ENCODE measurements at places on chromosomes 4 and X.

DNA sequence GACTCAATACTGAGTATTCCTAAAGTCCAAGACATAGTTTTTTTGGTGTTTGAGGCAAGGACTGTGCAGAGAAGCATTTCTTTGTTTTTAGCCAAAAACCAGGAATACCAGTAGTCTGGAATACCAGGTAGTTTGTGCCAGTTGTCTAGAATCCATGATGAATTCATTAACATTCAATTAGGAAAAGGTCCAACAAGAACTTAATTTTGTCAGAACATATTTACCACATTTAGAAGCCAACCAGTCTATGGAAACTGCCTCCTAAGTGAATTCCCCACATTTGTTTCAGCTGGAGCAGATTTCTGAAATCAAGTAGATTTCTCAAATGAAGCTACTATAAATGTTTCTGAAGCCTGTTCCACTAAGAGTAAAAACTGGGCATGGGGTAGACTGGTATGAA, 1584.8 kb upstream of the ADGRL3 start:
- DNase-seq, result no peak

GRCh38 chr4:179989975-179990374, 2253.2 kb upstream of the TENM3 start:
- DNase-seq, result no peak

DNA sequence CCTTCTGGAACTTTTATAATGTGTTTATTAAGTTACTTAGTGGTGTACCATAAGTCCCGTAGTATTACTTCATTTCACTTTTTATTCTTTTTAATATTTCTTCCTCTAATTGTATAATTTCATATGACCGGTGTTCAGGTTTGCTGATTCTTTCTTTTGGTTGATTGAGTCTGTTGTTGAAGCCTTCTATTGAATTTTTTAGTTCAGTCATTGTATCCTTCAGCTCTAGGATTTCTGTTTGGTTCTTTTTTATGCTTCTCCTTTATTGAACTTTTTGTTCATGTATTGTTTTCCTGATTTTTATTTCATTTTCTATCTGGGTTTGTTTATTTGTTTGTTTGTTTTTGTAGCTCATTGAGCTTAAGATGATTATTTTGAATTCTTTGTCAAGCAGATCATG, 8.8 kb downstream of the CEP44 start:
- DNase-seq, result no peak

GRCh38 chrX:123878252-123878721, 18.4 kb downstream of the XIAP start:
- peak; percentile 27 for DNase-seq

- DNase-seq, result no peak
These were observed 57.2 kb upstream of the TMEM131L start for GRCh38 chr4:153408932-153409331.

- no peak for DNase-seq
These were observed 503.3 kb downstream of the ANKRD50 start for GRCh38 chr4:124209211-124209610.

GRCh38 chr4:103802766-103803165, 83.0 kb upstream of the TACR3 start:
- DNase-seq, result no peak

DNA sequence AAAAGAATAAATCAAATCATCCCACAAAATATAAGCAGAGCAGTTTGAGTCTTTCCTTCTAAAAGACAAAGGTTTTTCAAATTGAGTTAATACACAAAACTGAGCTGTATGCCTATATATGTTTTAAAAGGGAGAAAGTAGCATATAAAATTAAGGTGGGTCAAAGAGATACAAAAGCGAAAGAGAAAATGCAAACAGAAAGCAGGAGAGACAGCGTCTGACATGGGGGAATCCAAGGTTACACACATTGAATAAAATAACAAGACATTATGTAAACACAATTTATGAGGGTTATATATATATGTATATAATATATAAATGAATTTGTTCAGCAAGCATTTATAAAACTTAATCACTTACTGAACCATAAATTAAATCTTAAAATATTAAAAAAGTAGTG, 276.1 kb upstream of the LCORL start:
- DNase-seq, result no peak

GRCh38 chr4:42381666-42382065, 15.6 kb upstream of the SHISA3 start:
- no peak for DNase-seq

- no peak for DNase-seq
These were observed 57.7 kb downstream of the HPGDS start for GRCh38 chr4:94284889-94285288.

- DNase-seq, result no peak
These were observed 876.0 kb downstream of the FSTL5 start for GRCh38 chr4:161287678-161288352.

DNA sequence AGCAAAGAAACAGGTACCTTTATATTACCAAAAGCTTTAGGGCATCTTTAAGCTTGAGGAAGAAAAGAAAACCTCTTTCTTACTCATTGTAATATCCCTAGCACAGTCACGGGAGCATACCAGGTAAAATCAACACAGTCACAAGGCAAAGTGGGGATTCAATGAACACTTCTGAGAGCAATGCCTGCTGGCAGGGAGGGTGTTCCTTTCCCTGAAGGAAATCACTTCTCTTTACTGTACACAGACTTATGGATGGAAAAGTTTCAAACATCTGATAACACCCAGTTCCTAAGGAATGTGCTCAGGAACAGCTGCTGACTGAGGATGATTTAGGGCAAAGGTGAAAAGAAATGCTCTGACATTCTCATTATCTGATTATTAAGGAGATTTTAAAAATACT, 94.8 kb downstream of the MAML3 start:
- no peak for DNase-seq

DNA sequence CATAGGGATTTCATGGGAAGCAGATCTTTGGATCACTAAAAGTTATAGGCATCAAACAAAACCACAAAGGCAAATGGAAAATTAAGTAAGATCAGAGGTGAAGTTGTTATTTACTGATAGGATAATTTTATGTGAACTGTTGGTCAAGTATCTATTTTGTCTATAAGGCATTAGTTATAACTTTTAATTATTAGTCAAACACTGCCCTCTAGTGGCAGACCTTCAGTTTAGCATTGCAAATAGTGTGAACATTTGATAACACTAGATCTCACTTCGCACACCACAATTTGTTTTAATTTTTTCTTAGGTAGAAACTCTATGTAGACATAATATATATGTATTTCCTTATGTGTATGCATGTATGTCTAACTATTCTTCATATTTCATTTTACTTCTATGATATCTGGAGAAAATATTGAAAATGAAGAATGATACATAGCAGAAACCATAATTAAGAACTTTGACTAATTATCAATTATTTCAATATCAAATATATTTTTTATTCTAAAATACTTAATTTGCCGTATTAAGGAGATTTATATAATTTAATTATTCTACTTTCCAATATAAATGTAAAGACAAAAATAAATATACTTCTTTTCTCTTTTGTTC, 214.5 kb upstream of the TACR3 start:
- DNase-seq, result peak; percentile 51

DNA sequence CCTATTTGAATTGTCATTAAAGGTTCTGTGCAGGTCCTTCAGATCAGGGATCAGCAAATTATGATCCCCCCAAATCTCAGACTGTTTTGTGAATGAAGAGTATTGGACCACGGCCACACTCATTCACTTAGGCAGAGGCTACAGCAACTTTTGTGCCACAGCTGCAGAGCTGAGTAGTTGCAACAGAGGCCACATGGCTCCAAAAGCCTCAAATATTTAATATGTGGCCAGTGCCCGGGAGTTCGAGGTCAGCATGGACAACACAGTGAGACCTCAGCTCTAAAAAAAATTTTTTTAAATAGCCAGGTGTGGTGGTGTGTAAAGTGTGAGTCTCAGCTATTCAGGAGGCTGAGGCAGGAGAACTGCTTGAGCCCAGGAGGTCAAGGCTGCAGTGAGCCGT, 100.7 kb downstream of the NSUN7 start:
- DNase-seq, result no peak

DNA sequence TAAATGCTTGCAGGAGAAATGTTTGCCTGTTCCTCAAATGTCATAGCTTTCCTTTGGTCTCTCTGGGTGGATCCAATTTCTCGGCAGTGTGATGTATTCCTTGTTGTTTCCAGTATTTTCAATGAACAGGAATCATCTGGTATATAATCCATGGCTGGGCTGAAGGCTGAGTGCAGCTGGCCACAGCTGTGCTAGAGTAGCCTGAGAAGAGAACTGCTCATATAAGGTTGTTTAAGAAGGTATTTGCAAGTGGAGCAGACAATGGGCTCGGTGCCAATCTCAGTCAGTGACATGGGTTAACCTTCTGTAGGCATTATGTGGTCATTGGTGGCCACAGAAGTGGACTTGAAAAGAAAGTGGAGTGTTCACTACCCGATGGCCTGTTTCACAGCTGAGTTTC, 390.3 kb downstream of the SPRY1 start:
- no peak for DNase-seq

- DNase-seq, result no peak
These were observed 167.8 kb downstream of the CFAP47 start for GRCh38 chrX:36087366-36087765.

DNA sequence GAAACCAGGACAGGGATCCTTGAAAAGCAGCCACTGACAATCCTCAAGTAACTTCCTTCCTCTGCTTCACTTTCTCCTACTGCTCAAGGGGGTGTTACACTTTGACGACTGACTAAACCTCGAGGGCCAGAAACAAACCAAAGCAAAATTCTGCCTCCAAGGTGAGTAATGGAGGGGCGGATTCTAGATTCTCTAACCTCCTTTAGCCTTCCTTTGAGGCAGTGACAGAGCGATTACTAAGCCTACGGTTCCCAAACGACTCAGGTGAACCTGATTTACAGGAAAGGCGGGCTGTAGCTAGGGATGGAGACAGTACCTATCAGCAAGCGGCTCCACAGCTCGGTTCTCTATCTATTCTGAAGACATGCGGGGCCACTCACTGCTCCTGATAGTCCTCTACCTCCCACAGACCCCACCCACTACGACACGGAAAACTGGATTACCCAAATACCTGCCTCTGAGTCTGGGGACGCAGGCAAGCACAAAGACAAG, 487 bp downstream of the TBCK start:
- peak; percentile 21 for DNase-seq

- no peak for DNase-seq
These were observed 117.7 kb upstream of the TMEM150C start for GRCh38 chr4:82679531-82679930.

DNA sequence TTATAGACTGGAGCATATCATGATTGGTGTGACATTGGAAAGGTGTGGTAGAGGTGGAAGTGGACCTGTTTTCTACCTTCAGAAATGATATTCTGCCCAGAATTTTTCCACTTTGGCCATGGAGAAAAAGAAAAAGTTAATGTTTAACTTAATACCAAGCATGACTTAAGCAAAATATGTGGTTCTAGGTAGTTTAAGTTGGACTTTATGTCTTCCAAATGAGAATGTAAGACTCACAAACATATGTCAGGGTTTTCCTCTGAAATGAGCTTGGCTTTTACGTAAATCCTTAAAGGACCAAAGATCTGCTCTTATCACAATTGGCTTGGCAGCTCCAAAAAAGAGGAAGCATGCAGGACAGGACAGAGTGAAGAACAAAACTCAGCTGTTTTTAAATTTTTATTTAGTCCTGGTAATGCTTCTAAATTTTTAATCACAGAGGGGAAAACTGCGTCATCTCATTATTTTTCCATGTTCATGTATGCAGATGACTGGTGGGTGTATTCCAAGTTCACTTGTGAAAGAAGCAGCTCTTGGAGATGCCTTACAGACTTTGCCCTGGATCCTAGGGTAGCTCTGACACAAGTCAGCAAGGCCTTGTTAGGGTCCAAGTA, 98.2 kb downstream of the ANK2 start:
- no peak for DNase-seq

DNA sequence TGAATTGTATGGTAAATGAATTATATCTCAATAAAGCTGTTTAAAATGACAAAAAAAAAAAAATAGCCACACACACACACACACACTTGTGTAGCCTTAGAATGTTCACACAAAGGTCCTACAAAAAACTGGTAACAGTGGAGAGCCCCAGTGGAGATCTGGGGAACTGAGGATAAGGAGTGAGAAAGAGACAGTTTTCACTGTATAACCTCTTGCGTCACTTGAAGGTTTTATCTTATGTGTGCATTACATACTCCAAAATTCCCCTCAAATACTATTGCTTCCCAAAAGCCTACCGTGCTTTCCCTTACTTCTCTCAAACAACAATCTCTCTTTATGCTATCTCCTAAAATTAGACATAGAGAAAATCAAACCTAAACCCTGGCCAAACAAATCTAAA, 67.8 kb downstream of the SMC1A start:
- DNase-seq, result no peak

DNA sequence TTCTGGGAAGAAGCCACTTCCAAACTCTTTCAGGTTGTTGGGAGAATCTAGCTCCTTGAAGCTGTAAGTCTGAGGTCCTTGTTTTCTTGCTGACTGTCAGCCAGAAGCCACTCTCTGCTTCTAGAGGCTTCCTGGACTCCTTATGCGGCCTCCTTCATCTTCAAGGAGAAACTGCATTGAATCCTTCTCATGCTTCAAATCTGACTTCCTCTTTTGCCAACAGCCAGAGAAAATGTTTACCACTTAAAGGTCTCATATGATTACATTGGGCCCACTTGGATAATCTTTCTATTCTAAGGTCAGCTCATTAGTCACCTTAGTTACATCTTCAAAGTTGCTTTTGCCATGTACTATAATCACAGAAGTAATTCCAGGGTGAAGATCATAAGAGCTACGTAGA, 327.0 kb downstream of the HNRNPD start:
- no peak for DNase-seq

DNA sequence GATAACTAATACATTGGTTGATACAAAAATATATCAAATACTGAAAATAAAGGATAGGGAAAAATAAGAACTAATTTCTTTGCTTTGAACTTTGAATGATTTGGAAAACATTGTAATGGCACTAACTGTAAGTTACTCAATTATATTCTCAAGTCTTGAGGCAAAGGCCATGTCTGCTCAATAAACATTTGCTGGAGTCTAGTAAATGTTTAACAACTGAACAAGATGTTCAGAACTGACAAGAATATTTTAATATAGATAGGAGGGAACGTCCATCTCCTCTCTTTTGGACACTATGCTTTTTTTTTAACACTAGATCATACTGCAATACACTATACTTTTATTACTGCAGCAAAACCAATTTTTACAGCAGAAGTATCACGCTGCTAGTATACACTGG, 76.2 kb downstream of the PRSS12 start:
- no peak for DNase-seq

- no peak for DNase-seq
These were observed 27.2 kb upstream of the PDLIM3 start for GRCh38 chr4:185562531-185562930.

DNA sequence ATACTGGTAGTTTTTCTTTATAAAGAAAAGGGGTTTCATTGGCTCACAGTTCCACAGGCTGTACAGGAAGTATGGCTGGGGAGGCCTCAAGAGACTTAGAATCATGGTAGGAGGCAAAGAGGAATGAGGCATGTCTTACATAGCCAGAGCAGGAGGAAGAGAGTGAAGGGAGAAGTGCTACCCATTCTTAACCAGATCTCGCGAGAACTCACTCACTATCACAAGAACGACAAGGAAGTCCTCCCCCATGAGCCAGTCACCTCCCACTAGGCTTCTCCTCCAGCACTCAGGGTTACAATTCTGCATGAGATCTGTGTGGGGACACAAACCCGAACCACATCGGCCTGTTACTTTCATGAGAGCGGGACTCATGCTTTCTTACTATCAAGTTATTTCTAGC, 240.5 kb downstream of the TENM3 start:
- DNase-seq, result no peak

GRCh38 chrX:30806187-30806728, 82.8 kb downstream of the TAB3 start:
- DNase-seq, result no peak

Data from inflammatory macrophage (primary cell).